NCI-H146 (cell line): ENCODE measurements at places on chromosomes 16 and 17.
A peak's percentile ranks its signal among the peaks of the same experiment; 100 is the strongest.

GRCh38 chr17:53176629-53177028 lies 646.1 kb upstream of the KIF2B start:
- DNase-seq: no peak

- no peak for DNase-seq
Measured at GRCh38 chr17:31724619-31725018, 134.4 kb downstream of the COPRS start.

DNA sequence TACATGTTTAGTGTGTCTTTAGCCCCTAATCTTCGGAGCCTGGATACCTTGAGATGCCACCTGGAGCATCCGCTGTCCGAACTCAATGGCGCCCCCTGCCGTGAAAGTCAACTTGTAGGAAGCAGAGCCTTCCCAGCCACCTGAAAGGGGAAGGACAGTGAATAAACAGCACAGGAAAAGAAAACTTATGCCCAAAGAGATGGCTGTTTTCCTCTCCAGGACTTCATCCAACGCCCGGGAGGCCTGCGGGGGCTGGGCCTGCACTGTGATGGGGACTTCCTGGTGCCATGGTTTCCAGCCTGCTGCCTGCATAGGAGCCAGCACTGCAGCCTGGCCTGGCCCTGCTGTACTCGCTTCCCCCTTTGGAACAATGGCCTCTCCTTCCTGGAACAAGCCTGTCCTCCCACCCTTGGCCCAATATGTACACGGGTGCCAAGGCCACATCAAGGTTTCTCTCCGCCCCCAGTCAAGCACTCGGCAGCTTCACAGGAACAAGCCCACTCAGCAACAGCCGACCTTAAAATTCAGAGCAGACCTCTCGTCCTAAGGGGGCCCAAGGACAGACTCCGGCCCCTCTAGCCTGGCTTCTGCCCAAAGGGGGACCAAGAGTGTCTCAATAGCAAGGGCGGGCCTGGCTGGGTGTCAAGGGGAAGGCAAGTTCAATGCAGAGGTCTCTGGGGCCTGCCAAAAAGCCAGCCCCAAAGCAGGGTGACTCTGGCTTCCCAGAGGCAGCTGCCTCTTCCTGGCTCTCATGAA lies 4.5 kb upstream of the UNC13D start:
- DNase-seq: peak; percentile 61

GRCh38 chr17:29619251-29619650 lies 3.5 kb downstream of the CORO6 start:
- peak; percentile 8 for DNase-seq

DNA sequence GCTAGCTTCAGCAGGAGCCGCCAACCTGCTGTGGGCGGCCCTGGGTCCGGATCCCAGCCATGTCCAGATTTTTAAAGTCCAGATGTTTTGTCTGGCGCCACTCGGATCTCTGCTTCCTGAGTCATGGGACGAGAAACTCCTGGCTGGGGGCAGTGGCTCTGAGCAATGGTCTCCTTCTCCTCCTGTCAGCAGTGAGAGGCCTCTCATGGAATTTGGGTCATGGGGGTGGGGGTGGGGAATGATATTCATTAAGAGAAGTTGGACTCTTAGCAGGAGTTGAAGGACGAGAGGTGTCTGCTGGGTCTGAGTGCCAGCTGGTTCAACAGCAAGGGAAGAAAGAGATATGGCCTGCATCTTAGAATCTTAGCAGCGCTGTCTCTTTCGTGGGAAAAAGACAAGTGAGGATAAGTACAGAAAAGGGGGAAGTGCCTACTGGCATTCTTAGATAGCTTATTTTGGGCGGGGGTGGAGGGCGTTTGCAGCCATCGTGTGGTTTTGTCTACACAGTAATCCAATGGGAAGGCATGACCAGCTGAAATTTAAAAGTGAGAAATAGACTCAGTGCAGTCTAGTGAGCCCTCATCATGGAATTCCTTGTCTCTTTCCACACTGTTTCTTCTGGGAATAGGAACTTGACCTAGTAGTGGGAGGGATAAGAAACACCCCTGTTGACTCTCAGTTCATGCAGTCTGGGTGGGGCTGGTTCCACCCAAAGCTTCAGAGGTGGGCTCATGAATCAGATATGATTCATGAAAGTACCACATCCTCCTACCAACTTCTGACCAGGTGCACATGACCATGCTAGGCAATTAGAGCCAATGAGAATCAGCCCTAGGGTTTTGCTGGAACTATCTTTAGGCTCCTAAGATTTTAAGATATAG lies 80.5 kb downstream of the MYH13 start:
- DNase-seq: no peak

DNA sequence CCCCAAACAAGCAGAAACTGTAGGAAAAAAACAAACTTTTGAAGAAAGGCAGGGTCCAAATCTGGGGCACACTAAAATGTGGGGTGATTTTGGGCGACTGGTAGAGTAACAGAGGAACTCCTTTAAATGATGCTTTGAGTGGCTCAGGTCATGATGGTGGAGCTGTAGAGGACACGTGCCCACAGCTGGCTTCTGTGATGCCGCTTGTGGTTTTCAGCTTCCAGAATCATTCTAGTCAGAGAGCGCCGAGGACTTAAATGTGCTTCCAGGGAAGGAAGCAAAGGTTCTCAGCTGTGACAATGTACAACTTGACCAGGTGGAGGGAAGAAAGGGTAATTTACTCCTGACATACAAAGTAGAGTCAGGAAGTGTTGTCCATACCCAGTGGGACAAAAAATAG lies 162.4 kb downstream of the LGALS9B start:
- DNase-seq: no peak
